ENCODE measurements at places on chromosomes 5 and 9.

- no peak for DNase-seq
Observed at GRCh38 chr5:4905674-4906520, 234.2 kb upstream of the ADAMTS16 start.

- no peak for DNase-seq
Observed at GRCh38 chr5:36688722-36689121, 82.3 kb downstream of the SLC1A3 start.

DNA sequence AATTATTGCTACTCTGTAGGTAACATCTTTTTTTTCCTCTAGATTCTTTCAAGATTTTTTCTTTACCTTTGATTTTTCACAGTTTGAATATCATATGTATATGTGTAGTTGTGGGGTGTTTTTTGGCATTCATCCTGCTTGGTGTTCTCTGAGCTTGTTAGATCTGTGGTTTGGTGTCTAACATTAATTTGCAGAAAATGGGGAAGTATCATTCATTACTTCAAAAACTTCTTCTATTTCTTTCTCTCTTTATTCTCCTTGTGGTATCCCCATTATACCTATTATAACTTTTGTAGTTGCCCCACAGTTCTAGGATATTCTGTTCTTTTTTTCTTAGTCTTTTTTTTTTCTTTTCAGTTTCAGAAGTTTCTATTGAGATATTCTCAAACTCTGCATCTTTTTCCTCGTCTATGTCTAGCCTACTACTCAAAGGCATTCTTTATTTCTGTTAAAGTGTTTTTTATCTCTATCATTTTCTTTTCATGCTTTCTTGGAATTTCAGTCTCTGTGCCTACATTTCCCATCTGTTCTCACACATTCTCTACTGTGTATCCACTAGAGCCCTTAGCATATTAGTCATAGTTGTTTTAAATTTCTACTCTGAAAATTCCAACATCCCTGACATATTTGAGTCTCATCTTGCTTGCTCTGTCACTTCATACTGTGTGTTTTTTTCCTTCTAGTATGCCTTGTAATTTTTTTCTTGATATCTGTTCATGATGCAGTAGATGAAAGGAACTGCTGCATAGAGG, 60.1 kb upstream of the GNA14 start:
- no peak for DNase-seq

DNA sequence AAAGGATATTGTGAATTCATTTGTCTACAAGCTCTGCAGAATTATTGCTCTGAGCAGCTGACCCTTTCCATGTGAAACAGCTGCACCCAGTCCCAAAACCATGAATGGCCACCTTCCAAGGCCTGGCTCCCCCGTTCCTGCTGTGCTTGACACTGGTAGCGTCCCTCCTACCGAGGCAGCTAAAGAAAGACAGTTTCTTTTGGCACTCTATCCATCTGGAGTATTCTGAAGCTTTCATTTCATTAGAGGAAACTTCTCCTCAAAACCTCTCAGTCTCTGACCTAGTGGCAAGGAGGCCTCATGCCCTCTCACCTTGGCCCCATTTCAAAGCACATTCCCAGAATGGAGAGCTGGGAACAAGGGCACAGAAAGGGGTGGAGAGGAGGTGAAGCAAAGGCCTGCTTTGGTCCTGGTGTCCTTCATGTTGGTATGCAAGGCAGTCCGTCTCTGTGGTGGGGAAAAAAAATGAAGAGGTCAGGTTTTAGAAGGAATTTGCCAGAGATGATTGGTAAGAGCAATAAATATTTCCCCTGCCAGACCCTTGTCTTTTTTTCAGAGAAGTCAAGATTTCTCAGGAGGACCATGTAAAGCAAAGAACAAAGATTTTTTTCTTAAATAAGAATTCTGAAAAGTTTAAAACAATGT, 232.0 kb downstream of the RFK start:
- no peak for DNase-seq

- no peak for DNase-seq
Observed at GRCh38 chr9:106864373-106865143, 1.6 kb downstream of the ZNF462 start.

DNA sequence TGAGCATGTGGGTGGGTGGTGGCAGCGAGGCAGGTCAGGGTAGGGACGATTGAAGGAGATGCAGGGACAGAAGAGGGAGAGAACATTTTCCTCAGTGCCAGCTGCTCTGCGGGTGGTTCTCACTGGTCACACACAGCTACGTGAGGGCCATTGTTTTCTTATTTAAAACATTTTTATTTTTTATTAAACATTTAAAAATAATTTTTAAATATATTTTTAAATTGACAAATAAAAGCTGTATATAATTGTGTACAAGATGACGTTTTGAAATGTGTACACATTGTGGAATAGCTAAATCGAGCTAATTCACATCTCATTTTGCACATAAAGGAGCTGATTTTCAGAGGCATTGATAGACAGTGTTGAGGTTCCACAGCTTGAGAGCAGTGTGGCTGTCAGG, 14.0 kb downstream of the FAM240B start:
- DNase-seq = no peak

DNA sequence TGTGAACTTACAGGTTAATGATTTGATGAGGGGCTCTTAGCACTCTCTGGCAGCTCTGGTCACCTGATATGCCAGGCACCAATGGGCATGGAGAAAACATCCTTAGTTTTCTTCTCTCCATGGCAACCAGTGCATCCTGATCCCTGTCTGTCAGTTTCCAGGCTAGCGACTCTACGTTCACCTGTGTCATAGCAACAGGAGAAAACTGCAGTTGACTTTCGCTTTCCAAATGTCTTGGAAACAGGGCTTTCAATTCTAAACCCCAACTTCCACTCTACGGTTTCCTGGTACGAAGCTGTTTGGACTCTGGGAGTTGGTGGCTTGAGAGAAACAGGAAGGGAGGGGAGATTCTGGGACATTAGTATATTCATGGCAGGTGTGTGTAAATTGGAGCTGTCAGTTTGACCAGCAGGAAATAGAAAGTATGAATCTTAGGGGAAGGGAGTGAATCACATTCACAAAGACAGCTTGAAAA, 74.4 kb downstream of the SLC28A3 start:
- DNase-seq = no peak

DNA sequence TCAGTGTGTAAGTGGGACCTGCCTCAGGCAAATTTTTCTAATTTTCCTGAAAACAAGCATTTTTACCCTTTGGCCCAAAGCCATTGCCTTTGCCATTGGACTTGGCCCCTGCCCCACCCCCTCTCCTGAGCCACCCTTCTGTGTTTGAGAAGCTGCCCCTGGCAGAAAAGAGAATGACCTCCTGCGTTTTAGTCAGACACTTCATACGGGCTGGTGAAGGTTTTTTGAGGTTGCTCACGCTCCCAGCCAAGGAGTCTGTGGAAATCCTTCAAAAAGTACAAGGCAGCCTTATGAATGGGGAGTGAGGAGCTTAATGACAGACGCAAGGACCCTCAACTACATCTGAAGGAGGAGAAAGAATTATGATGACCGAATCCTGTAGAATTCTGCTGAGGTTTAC, 308.9 kb downstream of the SLIT3 start:
- no peak for DNase-seq

- DNase-seq = no peak
Observed at GRCh38 chr5:179762079-179762780, 29.6 kb downstream of the MAML1 start.

- DNase-seq = no peak
Observed at GRCh38 chr5:61768692-61769281, 436.7 kb downstream of the ZSWIM6 start.

DNA sequence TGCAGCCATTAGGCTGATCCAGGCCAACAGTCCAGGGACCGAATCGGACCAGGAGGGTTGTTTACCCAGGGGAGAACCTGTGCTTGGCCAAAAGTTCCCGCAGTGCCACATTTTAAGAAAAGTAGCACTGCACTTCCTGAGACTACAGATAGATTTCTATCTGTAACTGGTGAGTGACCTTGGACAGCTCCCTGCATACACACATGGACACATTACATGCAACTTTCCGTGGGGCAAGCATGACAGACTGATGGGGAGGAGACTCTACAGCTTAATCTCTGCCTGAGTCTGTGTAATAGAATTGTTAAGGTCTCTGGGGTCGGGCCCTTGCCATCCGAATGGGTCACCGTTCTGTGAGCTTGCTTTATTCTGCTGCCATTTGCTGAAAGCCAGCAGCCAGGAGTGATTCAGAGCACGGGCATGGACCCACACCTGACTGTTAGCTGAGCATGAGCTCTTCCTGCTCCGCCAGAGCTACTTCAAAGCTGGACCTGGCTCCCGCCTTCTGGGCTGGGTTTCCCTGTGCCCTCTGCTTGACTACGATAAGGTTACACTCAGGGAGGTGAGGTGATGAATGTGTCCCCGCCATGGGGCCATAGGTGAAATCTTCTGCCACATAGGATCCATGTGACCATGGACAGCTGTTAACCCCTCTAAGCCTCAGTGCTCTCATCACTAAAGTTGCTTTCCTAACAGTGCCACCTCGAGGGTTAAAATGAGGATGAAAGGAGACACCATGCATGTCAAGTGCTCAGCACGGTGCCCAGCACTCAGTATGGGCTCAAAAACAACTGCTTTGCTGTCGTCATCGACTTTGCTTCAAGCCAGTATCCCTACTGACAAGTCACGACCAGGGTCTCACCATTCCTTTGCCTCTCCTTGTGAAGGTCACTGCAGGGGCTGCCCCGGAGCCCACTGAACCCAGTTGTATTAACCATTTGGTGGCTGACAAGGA, 200.0 kb downstream of the MELK start:
- DNase-seq = no peak

- DNase-seq = no peak
Observed at GRCh38 chr5:74272831-74273451, 367.6 kb downstream of the ENC1 start.

- DNase-seq = no peak
Observed at GRCh38 chr5:124342584-124342983, 403.9 kb downstream of the ZNF608 start.

DNA sequence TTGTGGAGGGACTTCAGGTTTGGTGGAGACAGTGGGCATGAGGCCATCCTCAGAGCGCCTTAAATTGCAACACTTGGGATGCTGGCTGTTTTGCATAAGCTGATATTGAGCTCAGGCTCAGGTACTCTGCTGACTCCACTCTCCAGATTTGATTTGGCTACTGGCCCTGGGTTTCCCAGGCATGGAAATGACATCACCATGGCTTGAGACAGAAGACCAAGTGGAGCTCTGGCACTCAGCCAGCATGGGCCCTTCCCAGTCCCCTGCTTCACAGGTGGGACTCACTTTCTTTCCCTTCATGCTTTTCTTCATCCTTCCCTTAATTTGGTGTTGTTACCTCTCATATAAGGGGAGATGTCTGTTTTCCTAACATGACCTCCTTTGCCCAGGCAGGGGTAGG, 72.0 kb upstream of the IL12B start:
- DNase-seq = no peak

GRCh38 chr5:3590161-3590966, 5.3 kb upstream of the IRX1 start:
- no peak for DNase-seq

DNA sequence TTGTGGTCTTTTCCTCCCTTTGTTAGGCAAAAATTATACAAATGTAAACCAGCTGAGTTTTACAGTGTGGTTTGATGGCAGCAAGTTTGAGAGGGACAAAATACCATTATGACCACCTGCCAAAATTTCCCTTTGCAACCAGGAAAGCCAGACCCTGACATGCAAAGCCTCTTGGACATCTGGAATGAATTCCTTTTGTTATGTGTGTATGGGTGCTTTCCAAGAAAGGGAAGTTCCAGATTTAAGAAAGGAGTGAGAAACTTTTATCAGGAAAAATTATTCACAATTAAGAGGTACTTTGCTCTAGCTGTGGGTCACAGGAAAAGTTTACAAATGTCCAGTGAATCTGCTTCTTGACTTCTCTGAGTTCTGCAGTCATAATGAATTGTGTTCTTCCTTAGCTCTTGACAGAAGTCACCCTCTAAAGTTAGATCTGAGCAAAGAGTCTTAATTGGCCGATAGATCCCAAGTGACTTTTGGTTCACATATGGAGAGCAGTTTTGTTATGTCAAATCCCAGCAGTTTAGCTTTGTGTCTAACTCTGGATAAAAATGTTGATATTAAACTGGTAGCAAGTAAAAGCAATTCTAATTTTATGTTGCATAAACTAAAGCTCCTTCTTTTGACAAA, 295.9 kb upstream of the ZNF608 start:
- DNase-seq = no peak

DNA sequence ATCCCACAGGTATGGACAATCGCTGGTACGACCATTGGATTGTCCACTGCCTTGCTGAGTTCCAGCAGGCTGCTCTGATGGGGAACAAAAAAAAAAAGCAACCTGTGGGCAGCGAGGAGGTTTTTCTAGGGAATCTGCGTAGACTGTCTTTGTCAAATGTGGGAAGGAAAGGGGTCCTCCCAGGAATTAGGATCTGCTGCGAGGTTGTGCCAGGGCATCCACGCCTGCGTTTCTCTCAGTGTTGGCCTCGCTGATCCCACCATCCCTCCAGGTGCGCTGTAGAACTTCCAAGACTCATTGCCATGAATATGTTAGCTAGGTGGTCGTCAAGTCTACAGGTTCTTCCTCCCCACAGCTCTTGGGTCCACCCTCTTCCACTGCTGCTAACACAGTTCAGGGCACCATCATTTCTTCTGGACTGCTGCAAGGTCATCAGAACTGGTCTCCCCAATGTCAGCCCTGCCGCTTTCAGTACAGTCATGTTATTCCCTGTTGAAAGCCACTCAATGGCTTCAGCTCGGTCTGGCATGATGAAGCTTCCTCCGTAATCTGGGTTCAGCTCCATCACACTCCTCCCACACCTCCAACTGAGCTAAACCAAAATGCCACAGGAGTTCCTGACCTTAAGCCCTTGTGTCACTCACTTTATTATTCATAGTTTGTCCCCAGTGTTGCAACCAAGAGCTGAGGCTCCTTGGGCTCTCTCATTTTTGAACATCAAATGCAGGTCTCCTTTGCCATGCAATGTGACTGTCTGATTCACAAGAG, 79.5 kb upstream of the DMRT1 start:
- DNase-seq = no peak

GRCh38 chr5:170302653-170303501, 5.3 kb upstream of the LCP2 start:
- DNase-seq = peak; percentile 62

DNA sequence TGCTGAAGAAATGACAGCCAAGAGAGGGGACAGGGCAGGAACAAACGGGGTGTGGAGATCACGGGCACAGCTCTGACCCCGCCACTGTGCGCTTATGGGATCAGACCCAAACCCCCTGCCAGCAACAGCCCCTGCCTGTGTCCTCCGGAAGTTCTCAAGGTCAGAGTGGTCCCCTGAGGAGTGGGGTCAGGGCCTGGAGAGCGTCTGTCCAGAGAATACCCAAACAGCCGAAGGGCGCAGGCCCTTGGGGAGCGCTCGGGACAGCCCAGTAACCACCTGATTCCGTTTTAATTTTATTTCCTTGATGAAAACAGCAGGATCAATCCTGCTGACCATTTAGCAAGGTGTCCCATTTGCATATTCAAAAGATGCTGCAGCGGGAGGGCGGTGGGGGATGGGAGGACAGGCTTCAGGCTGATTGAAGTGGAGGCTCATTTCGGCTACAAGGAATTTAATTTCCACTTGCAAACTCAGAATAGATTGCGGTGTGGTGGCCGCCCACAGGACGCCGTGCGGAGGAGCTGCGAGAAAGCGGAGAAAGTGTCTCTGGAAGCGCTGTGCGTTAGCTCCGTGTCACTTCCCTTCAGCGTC, 32.6 kb upstream of the TMEM250 start:
- no peak for DNase-seq
